ENCODE measurements at places on chromosomes 6 and 20.

DNA sequence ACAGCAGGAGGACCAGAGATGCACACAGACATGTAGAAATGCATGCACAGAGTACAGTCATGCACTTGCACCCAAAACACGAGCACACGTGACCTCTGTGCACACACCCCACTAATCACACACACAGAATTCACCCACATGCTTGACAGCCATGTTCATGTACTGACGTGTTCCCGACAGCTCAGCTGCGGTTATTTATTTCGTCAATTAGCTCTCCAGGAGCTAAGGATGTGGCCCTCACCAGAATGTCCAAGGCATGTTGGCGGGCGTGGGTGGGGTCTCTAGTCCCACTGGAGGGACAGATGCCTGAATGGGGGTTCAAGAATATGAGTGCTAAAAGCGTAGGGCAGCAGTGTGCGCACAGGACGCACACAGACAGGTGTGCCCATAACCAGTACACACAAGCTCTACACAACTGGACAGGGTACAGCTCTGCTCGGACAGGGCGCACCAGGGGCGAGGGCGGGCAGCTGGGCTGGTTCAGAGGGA lies 571 bp upstream of the PRPF6 start:
- peak; percentile 48 for DNase-seq

DNA sequence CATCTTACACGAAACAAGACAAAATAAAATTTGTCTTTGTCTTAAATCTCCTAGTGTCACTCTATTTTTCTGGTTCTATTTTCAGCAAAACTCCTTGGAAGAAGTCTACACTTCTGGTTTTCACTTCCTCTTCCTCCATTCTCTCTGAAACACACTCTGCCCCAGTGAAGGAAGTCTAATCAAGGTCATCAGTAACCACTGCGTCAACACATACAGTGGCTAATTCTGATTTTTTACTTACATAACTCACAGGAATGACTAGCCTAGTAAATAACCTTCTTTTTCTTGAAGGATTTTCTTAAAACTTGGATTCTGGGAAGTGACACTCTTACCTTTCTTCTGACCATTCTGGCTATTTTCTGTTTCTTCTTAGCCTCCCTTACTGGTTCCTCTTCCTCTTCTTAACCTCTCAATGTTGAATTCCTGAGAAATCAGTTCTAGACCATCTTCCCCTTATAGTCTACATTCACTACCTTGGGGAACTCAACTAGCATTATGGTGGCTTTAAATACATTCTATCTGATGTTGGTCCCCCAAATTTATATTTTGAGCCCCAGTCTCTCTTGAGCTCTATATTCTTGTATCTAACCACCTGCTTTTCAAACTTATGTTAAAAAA lies 37.5 kb downstream of the AIG1 start:
- DNase-seq, result no peak

- DNase-seq, result peak; percentile 2
These were observed 34.2 kb downstream of the NHSL1 start for GRCh38 chr6:138465007-138465645.

DNA sequence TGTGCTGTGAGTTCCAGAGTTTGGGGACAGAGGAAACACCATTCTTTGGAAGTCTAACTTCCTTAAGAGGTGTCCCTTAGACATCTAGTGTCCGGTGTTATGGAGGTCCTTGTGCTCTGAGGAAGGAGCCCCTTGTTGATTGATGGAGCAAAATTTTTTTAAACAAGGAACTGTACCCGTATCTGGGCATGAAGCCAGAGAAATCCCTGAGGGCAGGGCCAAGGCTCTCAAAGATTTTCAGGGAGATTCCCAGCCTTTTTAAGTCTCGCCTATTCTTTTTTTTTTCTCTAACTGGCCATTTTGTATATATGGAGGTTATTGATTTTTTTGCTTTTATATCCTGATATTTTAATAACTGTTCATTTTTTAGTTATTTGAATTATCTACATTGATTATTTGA lies 45.9 kb downstream of the TRIM38 start:
- no peak for DNase-seq

DNA sequence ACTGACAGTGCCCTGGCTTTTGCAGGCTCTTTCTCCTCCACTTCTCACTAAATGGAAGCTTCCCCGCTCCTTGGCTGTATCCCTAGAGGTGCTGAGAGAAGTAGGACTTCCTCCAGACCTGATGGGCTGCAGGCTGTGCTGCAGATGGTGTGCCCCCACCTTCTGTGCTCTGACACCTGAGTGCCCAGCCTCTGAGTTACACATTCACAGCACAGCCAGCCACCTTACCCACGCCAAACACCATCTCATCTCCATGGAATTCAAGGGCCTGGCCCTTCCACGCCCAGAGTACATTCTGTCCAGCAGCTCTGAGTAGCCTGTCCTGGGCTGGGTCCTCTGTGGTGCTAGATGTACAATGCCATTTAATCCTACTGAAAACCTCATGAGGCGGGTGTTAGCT lies 5.3 kb downstream of the SFTA2 start:
- DNase-seq, result no peak

DNA sequence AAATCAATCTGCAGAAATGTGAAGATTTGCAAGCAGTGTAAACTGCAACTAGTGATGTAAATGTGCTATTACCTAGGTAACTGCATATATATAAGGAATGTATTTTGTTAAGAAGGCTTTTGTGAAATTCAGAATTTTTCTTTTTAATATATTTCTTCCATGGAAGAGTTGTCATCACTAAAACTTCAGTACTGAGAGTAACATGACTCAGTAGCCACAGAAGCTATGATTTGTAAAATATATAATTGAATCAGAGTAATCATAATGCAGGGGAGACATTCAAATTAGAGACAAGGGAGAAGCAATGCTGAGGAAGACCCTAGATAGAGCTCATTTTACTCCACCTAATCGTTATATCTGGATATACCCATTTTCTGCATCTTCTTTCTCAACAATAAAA lies 141.7 kb downstream of the ADGRG6 start:
- DNase-seq, result no peak

GRCh38 chr6:195861-196360 lies 96.4 kb upstream of the DUSP22 start:
- DNase-seq, result peak; percentile 74

- DNase-seq, result no peak
These were observed 1.1 kb downstream of the PAX1 start for GRCh38 chr20:21706261-21707195.

- no peak for DNase-seq
These were observed 1076.7 kb downstream of the KIF16B start for GRCh38 chr20:15496501-15497039.

DNA sequence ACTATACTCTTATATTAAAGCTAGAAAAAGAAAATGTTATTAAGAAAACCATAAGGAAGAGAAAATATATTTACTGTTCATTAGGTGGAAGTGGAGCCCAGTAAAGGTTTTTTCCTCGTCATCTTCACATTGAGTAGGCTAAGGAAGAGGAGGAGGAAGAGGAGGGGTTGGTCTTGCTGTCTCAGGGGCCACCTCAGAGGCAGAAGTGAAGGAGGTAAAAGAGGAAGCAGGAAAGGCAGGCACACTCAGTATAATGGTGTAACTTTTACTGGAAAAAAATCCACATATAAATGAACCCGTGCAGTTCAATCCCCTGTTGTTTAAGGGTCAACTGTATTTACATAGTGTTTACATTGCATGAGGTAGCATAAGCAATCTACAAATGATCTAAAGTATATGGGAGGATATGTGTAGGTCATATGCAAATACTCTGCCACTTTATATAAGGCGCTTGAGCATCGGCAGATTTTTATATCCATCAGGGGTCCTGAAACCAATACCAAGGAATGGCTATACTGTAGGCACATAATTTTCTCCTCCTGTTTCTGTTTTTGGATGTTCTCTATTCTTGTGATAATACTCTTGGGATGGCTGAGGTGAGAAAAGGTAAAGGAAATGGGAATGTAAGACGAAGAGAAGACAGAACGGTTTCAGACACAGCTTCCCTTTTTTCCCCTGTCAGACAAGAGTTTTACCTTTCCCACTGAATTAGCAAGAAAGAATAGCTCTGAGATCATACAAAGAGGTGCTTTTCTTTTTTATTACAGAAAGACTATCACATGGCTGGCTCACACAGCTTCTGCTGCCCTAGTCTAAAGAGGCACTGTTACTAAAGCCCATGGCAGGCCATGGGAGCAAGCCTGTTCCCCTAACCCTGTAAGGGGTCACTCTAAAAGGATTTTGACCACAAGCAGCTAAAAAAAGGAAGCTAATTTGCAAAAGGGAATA lies 59.9 kb downstream of the NUDT3 start:
- no peak for DNase-seq

Data from stimulated activated CD4-positive, alpha-beta T cell treated with anti-CD3 and anti-CD28 coated beads, Interleukin-15, amount 100 ng/mL, for 24 hours (primary cell).